ENCODE measurements at places on chromosomes 7 and 10.

GRCh38 chr10:79203833-79204232 is 135.1 kb downstream of the ZMIZ1 start:
- no peak for DNase-seq

DNA sequence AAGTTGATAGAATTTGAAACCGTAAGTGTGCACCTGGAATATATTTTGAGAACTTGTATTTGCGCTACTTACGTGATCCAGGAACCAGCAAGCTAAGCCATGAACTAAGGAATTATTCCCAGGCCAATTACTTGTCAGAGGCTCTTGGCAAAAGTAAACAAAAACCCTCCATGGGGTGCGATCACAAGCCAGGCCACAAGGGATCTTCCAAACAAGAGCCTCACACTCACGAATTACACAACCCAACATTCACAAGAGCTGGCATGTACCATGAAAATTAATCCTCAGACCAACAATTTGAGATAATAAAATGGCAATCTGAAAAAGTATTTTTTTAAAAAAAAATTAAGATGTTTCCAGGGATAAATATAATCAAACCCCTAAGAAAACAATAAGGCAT is 467.0 kb upstream of the AKR1E2 start:
- no peak for DNase-seq

DNA sequence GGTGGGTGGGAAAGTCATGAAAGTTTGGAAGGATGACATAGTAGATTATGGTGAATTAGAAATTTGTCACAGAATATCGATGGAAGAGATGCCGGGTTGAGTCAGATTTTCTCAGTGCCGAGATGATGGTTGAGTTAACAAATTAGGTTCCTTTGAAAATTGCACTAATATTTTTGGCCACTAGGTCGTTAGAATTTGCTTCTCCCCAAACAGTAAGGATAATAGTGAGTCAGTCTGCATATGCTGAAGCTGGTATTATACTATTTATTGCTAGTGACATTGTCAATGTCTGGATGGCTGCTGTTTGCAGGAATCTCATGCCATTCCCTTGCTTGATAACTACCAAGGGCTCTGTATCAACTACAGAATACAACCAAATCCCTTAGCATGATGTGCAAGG is 37.7 kb upstream of the MINDY3 start:
- DNase-seq: no peak

- no peak for DNase-seq
These were observed 325.8 kb upstream of the ZMIZ1 start for GRCh38 chr10:78742730-78743615.

- DNase-seq: no peak
These were observed 63.0 kb upstream of the MGMT start for GRCh38 chr10:129404091-129404490.

DNA sequence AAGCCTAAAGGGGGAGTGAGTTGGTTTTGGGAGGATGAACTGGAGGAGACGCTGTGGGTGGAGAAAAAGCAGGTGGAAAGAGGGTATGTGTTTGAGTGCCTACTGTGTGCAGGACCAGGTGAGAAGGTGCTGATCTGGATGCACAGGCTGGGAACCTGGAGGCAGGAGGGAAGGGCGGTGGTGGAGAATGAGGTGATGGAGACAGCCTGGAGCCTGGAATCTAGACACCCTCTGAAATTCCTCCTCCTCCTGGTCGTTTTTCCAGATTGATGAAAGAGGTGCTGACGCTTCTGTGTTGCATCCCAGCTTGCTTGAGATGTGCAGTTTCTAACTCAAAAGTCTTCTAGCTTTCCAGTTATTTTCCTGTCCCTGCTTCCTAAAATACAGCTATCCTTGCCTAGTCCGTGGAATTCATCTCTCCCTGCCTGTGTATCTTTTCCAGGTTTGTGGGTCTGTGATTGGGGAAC is 67.5 kb downstream of the LRMDA start:
- DNase-seq: no peak

- no peak for DNase-seq
These were observed 406.9 kb upstream of the PRKCQ start for GRCh38 chr10:6986927-6987326.

GRCh38 chr10:34433241-34434076 is 381.6 kb downstream of the PARD3 start:
- DNase-seq: no peak

DNA sequence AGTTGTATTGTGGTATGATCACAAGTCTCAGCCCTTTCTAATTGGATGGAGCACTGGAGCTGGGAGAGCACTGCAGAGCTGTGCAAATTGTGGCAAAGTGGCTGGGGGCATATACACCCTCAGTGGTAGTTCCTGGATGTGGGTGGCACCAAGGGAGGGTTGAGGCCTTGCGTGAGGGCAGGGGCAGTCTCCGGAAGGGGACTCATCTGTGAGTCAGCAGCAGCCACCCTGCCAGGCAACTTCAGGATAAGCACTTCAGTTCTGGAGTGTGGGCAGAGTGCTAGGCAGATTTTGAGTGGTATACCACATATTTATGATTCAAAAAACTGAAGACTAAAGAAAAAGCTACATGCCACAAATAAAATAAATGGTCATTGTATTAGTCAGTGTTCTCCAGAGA is 210.5 kb downstream of the ETV1 start:
- DNase-seq: no peak

DNA sequence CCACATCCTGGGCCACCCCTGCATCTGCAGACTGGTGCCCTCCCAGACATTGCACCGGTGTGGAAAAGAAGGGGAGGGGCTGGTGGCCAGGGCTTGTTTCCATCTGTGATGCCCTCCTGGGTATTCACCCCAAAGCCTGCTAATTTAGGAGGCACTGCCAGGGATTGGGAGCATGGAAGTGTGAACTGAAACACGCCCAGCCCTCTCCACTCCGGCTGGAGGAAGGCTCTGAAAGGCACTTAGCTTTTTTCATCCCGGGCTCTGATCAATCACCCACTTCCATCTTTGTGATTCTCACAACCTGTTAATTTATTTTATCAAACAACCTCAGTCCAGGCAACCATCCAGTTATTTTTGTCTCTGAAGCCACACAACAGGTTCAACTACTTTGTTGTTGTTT is 20.9 kb upstream of the CPXM2 start:
- no peak for DNase-seq

- DNase-seq: no peak
These were observed 46.7 kb downstream of the PKD1L1 start for GRCh38 chr7:47901542-47901941.

GRCh38 chr7:156196649-156197048 is 384.4 kb upstream of the SHH start:
- DNase-seq: no peak

DNA sequence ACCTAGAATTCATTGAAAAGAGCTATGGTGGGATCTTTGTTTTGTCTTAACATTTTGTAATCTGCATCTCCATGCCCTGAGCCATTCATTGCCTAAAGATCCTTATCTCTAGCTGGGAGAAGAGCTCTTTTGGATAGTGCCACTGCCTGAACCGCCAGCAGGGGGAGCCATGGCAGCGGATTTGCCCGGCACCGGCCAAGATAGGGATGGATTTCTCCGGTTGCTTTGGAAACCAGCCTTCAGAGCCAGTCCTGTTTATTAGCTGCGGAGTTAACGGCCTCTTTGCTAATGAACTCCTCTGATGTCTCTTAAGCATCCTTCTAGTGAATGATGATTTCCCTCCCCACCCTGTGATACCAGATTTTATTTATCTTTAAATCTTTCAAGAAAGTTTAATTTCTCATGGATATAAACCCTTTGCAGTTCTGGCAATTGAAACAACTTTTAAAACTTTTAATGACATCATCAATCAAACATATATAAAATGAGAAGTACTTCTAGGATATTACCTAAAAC is 58.2 kb upstream of the LYZL2 start:
- DNase-seq: peak; percentile 66

DNA sequence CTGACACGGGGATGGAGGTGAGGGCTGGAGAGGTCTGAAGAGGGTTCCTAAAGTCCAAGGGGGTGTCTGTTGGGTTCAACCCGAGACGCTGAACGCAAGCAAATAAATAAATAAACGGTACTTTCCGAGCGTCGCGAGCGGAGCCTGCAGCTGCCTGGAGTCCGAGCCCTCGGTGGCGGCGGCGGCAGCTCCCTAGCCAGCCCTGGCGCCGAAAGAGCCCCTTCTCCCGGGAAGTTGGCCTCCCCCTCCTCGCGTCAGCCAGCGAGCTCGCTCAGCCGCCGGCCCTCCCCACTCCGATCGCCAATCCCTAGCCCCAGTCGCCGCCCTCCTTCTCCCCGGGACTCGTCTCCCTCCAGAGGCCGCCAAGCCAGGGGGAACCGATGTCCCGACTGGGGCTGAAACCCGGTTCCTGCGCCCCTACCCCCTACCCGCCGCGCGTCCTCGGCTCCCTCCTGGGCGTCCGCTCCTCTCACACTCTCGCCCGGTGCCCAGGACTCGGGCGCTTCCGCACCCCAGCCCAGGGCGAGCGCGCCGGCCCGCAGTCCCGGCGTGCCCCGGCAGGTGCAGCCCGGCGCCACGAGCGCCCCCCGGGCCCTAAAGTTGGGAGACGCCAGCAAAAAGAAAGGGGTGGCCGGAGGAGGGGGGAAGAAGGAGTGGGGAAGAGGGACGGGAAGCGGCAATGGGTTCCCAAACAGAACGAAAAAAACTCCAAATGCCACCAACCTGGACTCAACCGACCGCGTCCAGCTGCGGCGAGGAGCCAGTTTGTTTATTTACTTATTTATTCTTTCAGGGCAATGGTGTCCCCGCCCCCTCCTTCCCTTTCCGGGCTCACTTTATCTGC is at the start of gene GFRA1:
TSS of gene GFRA1 (minus strand) at position 767 of the 844 bp plus-strand sequence. CDS start 1,177 bp downstream, outside the sequence.
- DNase-seq: no peak

GRCh38 chr10:100728928-100729861 is 16.2 kb upstream of the PAX2 start:
- DNase-seq: no peak

GRCh38 chr10:119680050-119680449 is 28.9 kb downstream of the BAG3 start:
- DNase-seq: no peak

DNA sequence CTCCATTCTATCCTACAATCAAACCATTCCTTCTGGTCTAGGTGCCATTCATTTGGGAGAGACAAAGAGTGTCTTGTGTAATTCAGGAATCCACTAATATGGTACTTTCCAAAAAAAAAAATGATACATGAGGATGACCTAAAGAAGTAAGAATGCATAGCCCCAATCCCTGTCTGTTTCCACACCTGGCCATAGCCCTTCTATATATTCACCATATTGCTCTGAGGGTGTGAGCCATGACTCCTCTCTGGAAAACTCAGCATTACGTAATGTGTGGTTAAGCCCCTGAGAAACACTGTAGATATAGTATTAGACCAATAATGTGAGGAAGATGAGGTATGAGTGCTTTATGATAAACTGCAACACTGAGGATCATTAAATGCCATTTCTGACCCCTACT is 592.7 kb downstream of the INHBA start:
- DNase-seq: no peak

- no peak for DNase-seq
These were observed 10.2 kb downstream of the BZW2 start for GRCh38 chr7:16656141-16656540.

DNA sequence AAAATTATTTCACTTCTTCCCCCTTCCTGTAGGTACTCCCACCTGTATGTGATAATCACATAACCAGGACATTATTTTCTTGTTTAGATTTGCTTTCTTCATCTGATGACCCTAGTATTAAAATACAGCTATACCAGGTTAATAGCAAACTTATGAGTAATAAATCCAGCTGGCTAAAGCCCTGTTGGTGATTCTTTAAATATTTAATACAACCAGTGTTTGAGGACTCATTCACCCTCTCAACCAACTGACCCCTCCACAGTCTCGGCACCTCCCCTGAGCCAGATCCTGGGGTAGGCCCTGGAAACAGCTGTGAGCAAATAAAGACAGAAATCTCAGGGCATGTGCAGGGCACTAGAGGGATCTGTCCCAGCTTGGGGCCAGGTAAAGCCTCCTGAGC is 58.5 kb downstream of the BLNK start:
- no peak for DNase-seq

DNA sequence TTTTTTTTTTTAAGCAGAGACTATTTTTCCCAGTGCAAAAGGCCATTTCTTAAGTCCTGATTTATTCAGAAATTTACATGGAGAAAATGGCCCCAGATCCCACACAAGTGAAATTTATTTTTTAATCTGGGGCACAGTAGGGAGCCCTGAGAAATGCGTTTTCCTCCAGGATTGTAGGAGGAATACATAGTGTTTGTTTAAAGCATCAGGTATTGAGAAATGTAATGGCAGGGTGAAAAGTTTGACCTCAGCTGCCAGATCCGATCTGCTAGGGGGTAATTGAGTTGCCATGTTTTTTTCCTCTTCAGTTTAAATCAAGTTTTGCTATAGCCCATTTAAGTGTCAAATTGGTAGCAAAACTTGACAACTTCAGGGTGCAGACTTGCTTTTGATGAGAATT is 110.0 kb downstream of the LRMDA start:
- no peak for DNase-seq

DNA sequence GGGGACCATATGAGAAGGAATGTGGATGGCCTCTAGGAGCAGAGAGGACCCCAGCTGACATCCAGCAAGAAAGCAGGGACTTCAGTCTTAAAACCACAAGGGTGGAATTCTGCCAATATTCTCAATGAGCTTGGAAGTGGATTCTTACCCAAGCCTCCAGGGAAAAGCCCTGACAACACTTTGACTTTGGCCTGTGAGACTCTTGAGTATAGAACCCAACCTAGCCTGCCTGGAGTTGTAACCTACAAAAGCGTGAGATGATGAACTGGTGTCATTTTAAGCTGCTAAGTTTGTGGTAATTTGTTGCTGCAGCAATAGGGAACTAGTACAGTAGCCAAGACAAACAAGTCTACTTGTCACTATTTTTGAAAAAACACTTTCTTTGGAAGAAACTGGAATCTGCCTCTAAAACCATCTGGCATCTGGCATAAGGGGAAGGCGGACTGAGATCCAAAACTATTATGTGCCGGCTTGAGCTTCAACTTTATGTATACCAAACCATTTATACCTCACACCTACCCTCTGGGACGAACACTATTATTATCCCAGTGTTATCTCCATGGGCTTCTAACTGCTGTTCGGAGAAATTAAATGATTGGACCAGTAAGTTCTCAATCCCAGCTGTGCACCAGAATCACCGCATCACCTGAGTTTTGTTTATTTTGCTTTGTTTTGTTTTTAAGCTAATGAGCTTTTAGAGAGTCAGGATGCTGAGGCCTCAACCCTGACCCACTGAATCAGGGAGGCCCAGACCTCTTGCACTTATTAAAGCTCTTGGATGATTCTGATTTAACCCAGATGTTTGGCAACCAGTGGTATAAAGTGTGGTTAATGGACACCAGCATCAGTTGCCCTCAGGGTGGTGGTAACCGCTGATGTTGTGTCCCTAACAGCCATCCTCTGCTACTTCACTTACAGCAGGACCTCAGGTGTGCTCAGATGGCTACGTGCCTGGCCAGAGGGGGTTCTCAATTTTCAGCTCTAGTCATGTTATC is 83.0 kb downstream of the C1GALT1 start:
- no peak for DNase-seq

DNA sequence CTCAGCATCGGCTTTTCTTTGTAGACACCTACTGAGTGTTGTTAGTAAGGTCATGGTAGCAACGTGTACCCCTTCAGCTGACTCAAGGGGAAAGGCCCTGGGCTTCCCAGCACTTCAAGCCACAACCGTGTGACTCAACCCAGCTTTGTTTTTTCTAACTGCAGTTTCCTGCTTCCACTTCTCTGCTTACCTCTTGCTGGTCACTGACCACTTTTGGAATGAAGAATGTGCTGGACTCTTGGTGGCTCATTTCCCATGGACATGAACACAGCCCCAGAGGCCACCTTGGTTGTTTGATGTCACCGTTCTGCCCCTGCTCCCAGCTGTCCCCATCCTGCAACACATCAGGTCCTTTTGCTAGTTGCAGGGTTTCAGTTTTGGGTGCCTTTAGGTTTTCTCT is 69.5 kb upstream of the ZNF438 start:
- no peak for DNase-seq

- DNase-seq: no peak
These were observed 10.9 kb upstream of the LGI1 start for GRCh38 chr10:93746844-93747284.
